Activated CD8-positive, alpha-beta memory T cell treated with anti-CD3 and anti-CD28 coated beads for 1 hour (primary cell): ENCODE measurements at places on chromosomes 4 and X.

DNA sequence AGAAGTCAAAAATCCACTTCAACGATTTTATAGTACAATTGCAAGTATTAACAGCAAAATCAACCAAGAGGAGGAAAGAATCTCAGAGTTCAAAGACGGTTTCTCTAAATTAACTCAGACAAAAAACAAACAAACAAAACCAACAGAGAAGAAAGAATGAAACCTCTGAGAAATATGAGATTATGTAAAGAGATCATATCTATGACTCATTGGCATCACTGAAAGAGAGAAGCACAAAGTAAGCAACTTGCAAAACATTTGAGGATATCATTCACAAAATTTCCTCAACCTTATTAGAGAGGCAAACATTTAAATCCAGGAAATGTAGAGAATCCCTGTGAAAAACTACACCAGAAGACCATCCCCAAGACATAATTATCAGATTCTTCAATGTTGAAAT, 370.4 kb downstream of the INPP4B start:
- DNase-seq, result no peak

- no peak for DNase-seq
Measured at GRCh38 chrX:112866175-112866574, 25.5 kb upstream of the AMOT start.

DNA sequence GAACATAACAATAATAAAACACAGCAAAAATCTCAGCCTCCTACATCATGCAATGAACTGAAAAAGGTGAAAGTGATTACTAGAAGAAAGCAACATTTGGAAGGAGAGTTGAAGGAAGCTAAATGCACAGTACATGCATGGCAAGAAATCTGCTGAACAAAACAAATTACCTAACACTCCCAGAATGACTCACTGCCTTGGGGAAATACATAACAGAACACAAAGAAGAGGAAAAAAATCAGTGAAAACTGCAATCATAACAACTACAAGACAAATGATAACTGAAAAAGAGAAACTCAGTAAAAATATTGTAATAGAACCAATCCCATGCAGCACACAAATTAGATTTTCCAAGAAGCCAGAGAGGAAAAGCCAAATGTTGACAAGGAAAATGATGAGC, 1513.2 kb downstream of the ARAP2 start:
- no peak for DNase-seq

DNA sequence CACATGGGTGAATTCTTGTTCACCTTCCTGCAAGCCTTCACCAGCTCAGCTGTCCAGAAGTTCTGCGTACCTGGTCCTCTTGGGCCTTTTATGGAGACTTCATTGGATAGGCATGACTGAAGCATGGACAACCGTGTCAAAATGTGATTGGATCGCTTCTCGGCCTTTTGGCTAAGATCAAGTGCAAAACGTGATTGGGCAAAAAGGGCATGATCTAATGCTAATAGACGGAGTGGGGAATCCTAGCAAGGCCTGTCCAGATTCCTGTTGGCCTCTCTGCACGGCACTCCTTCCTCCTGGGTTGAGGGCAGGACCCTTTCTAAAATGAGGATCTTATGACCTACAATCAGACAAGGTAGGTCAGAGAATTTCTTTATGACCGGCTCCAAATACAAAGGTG, 24.9 kb downstream of the PRDX4 start:
- no peak for DNase-seq
